ENCODE measurements at places on chromosomes 16 and 17.

GRCh38 chr16:66131156-66131807 is 235.2 kb upstream of the CDH5 start:
- no peak for DNase-seq

DNA sequence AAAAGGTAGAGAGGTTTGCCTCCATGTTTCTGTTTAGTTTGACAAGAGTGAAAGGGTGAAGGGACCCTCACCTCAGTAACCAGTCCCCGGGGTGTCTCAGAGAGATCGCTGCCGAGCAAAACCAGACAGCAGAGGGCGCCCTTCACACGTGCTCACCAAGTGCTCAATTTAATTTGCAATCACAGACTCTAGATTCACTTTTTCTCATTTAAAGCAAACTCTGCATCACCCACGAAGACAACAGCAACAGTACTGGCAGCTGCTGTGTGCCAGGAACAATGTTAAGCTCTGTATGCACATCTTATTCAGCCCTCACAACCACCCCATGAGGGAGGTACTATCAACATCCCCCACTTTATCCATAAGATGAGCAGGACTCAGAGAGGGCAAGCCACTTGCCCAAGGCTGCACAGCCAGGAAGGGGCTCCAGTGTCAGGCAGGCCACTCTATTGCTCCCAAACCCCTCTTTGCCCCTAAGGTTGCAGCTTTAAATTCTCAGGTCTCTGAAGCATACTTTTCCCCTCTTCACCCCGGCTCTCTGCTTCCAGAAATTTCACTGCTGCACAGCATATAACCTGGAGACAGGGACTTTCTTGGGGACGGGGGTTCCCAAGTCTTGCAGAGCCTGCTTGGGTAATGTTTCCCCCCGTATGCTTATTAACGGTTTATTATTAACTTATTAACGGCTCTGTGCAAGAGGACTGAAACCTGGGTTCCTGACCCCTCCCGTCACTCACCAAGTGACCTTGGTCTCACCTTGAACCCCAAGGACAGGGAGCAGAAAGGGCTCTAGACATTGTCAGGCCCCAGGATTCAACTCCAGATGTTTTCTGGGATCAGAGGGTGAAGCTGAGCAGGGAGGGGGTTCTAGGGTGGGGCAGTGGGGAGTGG is 70.9 kb downstream of the CNGB1 start:
- peak; percentile 80 for DNase-seq

DNA sequence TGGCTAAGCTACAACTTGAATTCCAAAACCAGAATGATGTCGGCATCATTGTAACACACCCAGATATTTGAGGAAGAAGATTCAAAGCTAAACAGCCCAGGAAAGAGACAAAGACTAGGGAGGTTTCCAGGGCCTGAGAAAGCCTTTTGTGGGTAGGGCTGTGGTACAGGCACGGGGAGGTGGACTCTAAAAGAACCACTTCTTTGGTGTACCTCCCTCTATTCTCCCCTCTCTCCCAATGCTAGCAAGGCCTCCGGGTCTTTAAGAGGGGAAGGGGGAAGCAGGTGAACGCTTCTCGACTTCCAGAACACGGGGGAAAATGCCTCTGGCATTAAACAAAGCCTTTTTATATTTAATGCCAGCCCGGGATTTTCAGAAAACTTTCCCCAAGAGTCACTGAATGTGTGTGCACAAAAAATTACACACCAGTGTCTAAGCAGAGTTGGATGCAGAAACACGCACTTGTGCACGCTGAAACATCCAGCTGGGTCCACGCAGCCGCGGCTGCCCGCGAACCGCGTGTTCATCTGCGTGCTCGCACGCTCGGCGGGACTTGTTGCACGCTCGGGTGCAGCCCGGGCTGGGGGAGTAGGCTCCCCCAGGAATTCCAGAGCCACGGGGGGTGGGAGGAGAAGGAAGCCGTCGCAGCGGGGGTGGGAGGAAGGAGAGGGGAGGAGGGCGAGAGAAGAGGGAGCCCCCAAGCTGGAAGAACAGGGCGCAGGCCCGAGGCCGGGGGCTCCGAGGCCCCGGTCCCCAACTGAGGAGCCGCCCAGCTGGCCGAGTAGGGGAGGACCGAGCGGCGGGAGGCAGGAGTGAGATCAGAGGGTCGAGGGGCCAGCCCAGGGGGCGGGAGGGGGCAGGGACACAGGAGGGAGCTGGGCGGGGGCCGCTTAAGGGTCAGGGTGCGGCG is 20.1 kb upstream of the ZNF423 start:
- DNase-seq, result no peak

DNA sequence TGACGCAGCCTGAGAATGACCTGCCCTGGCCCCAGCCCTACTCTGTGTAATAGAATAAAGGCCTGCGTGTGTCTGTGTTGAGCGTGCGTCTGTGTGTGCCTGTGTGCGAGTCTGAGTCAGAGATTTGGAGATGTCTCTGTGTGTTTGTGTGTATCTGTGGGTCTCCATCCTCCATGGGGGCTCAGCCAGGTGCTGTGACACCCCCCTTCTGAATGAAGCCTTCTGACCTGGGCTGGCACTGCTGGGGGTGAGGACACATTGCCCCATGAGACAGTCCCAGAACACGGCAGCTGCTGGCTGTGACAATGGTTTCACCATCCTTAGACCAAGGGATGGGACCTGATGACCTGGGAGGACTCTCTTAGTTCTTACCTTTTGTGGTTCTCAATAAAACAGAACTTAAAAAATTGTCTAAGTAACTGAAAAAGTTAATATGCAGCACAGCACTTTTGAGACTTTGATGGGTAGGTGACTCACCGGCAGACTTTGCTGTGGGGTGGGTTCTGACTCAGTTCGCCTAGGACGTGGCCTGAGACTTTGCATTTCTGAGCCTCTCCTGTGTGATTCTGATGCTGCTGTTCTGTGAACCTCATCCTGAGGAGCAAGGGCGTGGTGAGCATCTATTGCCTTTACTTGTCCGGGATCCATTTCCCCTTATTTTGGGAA is 5.7 kb downstream of the LAT start:
- DNase-seq, result no peak

- DNase-seq, result no peak
These were observed 9.4 kb upstream of the PRPSAP2 start for GRCh38 chr17:18848501-18848900.

DNA sequence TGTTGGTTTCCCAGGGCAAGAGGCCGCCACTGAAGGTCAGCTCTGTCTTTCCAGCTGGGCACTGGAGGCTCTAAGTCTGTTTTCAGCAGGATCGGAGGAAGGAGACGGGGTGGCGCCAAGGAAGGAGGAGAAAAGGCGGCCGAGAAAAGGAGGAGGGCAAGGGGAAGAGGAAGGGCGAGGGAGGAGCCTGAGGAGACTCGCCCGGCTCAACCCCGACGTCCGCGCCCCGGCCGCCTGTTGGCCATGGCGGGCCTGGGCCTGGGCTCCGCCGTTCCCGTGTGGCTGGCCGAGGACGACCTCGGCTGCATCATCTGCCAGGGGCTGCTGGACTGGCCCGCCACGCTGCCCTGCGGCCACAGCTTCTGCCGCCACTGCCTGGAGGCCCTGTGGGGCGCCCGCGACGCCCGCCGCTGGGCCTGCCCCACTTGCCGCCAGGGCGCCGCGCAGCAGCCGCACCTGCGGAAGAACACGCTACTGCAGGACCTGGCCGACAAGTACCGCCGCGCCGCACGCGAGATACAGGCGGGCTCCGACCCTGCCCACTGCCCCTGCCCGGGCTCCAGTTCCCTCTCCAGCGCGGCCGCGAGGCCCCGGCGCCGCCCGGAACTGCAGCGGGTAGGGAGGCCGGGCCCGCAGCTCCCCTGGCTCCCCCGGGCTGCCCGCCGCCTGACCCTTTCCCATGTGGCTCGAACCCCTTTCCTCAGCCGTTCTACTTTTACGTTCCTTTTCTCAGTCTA is at the start of gene RNF135:
TSS of gene RNF135 (plus strand) at position 209 of the 737 bp plus-strand sequence. CDS start at position 244, 35 bp downstream.
- DNase-seq, result peak; percentile 81

GRCh38 chr17:56184650-56185049 is 31.4 kb downstream of the ANKFN1 start:
- no peak for DNase-seq

- no peak for DNase-seq
These were observed 92.9 kb upstream of the SALL1 start for GRCh38 chr16:51243936-51244436.

GRCh38 chr17:71987634-71988033 is 133.2 kb upstream of the SOX9 start:
- DNase-seq, result no peak

- peak; percentile 66 for DNase-seq
These were observed 52.3 kb downstream of the TOX3 start for GRCh38 chr16:52494621-52495020.

DNA sequence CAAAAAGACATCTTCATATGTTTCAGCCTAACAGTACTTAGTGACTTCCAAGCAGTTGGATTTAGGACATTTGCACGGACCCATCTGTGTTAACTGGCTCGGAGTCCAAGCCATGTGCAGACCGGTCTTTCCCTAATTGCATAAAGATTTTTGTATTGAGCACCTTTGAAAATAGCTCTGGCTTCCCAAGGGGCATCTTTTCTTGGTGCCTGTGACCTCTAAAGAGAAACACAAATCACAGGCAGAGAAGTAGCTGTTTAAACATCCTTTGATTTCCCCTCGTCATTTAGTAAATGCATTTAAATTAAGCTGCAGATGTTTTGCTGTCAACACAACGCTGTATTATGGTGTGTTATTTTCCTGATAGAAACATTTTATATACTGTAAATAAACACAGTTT is 288.2 kb upstream of the SALL1 start:
- no peak for DNase-seq

DNA sequence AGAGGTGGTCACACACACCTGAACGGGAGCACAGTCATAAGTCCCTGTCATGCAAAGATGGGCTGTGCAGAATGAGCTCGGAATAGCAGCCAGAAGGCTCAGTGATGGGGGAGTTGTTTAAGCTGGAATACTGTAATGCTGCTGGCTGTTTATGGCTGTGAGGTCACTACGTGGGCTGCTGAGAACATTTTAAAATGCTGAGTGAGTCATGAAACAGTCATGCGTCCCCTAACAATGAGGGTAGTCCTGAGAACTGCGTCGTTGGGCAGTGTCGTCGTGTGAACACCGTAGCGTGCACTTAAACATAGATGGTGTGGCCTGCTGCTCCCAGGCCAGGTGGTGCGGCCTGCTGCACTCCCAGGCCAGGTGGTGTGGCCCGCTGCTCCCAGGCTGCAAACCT is 39.7 kb downstream of the TBCD start:
- no peak for DNase-seq
